ENCODE measurements at places on chromosomes 2 and 18.

GRCh38 chr2:127217470-127218325 lies 2.4 kb downstream of the CYP27C1 start:
- DNase-seq, result no peak

- no peak for DNase-seq
These were observed 169.5 kb upstream of the COPS8 start for GRCh38 chr2:236916181-236916580.

GRCh38 chr2:158487419-158487818 lies 30.7 kb downstream of the PKP4 start:
- DNase-seq, result no peak

GRCh38 chr18:4603955-4604354 lies 148.8 kb upstream of the DLGAP1 start:
- DNase-seq, result no peak

GRCh38 chr2:191778041-191778440 lies 68.8 kb downstream of the CAVIN2 start:
- DNase-seq, result no peak

DNA sequence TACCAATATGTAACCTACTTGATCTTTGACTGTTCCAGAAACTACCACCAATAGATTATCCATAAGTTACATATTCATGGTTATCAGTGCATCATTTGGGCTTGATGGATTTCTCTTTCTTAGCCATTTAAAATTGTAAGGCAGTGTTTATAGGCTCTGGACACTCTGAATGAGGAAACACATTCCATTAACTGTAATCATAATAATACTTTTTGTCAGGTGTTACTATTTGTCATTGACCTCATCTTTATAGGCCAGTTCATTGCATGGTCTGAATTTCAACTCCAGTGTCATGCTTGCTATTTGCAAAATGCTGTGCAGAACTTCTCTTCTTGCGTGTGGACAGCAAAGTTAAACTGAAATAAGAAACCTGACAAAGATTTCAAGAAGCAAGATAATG lies 1340.2 kb upstream of the ZEB2 start:
- no peak for DNase-seq

- no peak for DNase-seq
These were observed 92.5 kb downstream of the ZFP36L2 start for GRCh38 chr2:43133708-43134570.

Measured in NCI-H1694 treated with DMSO at 0.1 percent for 48 hours (cell line).